Right ventricle myocardium superior (tissue), 1 donor: ENCODE measurements at places on chromosomes 7 and 10. TPM values are rescaled to one million over a fixed set of nuclear protein-coding genes. Genes with fewer than 3 reads are reported as not detected.
A peak's percentile ranks its signal among the peaks of the same experiment; 100 is the strongest.

TMEM248 gene
- total RNA-seq, result 37.1 TPM

DNA sequence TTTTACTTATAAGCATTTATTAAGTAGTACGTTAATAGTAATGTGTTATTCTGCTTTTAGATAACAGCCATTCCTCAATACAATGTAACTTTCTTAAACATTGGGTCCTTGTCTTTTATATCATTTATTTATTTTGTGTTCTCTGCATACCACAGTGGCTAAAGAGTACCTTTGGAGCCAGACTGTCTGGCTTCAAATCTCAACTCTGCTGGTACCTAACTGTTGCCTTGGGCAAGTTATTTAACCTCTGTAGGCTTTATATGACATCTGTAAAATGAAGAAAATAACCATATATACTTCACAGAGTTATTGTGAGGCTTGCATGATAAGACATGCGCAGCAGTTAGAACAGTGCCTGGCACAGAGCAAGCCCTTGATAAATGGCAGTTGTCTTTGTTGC lies 397.6 kb downstream of the MDFIC start:
- no peak for DNase-seq

- DNase-seq, result peak; percentile 68
Observed at GRCh38 chr10:99993701-99994689, 15.8 kb downstream of the DNMBP start.

GRCh38 chr10:35011771-35012191 lies 78.4 kb downstream of the CUL2 start:
- DNase-seq, result no peak

MMP21 gene
- not detected for total RNA-seq

DNA sequence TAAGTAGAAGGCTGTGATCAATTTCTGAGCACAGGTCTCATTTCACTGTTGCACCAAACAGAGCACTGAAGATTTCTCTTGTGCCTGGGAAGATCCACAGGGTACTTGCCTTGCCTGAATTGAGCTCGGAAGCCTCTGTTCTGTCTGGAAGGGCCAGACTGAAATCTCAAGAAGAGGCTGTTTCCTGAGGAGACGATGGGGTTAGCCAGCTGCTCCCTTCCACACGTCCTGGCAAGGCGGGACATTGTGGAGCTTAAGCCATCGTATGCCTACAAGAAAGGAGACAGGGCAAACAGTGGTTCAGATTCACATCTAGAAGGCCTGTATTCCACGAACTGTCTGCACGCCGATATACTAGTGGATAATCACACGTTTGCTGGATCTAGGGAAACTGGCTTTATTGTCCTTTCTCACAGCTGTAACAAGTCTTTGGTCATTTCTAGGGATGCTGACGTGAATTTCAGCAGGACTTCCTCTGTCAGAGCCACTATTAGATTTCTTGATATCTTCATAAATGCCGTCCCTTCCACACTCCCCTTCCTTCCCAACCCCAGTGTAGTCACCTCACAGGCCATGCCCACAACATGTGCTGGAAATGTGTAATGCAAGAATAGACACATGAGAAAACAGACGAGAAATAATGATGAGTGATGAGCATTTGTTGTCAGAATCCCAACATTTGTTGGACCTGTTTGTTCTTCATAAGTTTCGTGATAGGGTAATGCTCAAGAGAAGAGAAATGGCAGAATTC lies 137.2 kb upstream of the RSU1 start:
- DNase-seq, result no peak

- no peak for DNase-seq
Observed at GRCh38 chr10:103699611-103700435, 155.6 kb downstream of the SH3PXD2A start.

GPER1 gene
- total RNA-seq, result 2.5 TPM

DNA sequence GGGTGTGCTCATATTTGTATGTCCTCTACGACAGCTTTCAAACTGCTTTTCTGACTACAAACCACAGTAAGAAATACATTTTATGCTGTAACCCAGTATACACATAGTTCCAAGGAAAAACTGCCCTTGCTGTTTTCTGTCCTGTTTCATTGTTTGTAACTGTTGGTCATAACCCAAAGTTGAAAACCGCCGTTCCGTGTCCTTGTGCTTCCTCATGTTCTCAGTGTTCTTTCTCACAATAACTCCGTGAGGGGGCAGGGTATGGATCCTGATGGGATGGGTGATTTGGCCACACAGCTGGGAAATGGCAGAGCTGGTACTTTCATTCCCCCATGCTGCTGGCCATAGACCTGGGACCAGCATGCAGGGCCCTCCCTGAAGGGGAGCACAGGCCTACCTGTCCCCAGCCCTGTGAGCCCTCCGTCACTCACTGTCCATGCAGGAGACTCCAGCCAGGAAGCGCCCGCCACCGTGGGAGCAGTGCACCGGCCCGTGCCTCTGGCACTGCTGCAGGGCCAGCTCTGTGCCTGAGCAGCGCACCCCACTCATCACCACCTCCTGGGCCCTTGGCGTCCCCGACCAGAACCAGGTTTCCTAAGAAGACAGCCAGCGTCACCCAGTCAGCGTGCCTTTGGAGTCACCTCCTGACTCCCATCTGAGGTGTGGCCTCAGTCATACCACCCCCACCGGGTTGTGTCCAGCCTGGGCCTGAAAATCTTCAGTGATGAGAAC lies 12.7 kb downstream of the LOXL4 start:
- no peak for DNase-seq

GRCh38 chr7:143385891-143386781 lies 5.0 kb downstream of the ZYX start:
- peak; percentile 58 for DNase-seq

MBL2 gene
- not detected for total RNA-seq
